Activated CD4-positive, CD25-positive, alpha-beta regulatory T cell treated with anti-CD3 and anti-CD28 coated beads, Interleukin-2, amount 50 U/mL, for 24 hours (primary cell): ENCODE measurements at places on chromosomes 1 and 21.

DNA sequence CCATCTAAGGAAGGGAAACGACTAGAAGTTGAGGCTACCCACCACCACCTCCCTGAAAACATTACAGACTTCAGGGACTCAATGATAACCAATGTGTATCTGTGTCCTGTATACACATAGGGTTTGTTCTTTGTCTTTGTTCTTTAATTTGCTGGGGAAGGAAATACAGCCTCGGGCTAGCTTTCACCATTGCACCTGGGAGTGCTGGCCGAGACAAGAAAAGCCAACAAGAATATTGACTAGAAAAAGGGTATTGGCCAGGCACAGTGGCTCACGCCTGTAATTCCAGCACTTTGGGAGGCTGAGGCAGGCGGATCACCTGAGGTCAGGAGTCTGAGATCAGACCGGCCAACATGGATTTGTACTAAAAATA, 50.4 kb downstream of the MDM4 start:
- ATAC-seq: no peak

DNA sequence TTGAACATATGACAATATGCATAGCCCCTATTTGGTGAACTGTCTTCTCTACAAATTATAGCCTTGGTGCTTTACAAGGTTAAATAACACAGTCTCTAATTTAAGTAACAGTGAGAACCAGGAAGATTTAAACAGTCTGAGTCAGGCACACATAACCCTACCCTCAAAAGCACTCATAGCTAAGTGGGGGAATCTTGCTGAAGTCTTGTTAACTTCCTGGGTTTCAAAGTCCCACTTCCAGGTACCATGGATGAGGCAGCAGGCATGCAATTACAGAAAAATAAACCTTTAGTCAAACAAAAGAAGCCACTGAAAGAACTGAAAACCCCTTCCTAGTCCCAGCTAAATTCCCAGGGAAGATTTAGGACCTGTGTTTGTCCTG, 147.6 kb downstream of the PBX1 start:
- ATAC-seq: no peak

DNA sequence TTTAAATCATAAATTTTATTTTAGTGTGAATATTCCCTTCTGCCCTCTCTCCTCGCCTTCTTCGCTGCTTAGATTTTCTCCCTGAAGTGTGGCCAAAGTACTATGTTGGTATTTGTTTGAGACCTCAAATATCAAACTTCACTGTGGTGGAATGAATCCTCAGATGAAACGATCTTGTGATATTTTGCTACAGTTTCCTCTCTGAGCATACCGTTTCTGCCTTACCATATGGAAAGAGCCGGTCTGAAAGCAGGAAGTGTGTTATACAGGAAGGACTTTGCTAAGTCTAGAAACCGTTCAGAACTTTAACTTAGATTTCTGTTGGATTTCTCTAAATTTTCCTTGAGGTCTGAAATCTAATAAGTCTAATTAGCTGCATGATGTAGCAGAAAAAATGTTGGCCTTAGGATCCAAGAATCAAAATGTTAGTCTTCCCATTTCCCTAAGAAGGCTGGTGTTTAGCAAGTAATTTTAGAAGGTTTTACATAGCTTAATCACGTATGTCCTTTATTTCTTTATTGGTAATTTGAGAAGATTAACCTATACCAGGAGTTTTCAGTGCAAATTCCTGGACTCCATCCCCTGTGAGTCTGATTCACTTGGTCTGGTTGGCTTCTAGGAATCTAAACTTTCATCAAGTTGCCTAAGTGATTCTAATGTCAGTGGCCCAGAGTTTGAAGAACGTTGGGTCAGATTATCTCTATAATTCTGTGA, 30.7 kb downstream of the SDCCAG8 start:
- ATAC-seq: no peak

DNA sequence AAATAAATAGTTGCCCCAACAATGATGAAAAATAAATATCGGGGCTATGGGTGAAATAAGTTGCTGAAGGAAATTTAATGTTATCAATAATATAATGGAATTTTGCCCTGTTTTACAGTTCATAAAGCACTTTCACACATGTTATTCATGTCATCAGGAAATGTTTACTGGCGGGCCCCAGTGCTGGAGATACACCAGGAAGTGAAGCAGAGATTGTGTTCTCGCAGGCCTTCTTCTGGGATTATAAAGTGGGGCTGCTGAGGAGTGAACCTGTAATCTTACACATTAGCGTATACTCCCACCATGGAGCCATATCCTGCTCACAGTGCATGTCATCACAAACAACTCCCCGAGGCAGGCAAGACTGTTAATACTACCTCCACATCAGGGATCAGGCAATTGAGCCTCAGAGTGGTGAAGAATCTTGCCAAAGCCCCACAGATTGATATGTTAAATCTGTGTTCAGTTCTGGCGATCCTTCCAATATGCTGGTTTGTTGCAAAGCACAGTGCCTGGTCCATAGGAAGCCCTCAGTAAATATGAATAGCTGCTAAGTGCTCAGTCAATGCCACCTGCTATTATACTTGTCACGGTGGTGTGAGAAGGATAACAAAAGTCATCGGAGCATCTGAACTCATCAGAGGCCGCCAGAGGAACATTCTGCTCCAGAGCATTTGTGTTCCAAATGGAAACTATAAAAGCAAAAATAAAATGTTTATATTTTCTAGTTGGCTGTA, 104.4 kb upstream of the UBE2U start:
- no peak for ATAC-seq

GRCh38 chr1:169105434-169106094, 926 bp upstream of the ATP1B1 start:
- ATAC-seq: no peak

GRCh38 chr1:236550961-236551851, 27.4 kb downstream of the LGALS8 start:
- no peak for ATAC-seq

GRCh38 chr1:233277637-233278606, 17.6 kb downstream of the PCNX2 start:
- ATAC-seq: no peak

- ATAC-seq: no peak
Measured at GRCh38 chr1:241411056-241411775, 54.2 kb upstream of the RGS7 start.

GRCh38 chr1:116956378-116956777, 45.2 kb upstream of the CD101 start:
- ATAC-seq: no peak

DNA sequence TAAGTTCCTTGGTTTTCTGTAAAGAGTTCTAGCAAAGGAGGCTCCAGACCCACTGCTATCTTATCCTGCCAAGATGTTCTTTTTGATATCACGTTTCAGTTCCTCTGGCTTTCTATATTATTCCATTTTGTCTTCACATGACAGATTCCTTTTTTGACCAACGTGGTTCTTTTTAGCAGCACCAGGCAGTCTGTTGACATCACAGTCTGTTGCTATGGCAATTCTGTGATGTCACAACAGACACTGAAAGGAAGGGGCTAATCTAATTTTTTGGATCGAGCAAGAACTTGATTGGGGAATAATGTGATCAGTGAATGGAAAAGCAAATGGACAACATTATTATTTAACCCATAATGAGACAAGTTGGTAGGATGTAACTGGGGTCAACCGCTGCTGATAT, 64.5 kb upstream of the GOLT1A start:
- no peak for ATAC-seq

- no peak for ATAC-seq
Measured at GRCh38 chr1:36867575-36867974, 166.7 kb downstream of the GRIK3 start.

DNA sequence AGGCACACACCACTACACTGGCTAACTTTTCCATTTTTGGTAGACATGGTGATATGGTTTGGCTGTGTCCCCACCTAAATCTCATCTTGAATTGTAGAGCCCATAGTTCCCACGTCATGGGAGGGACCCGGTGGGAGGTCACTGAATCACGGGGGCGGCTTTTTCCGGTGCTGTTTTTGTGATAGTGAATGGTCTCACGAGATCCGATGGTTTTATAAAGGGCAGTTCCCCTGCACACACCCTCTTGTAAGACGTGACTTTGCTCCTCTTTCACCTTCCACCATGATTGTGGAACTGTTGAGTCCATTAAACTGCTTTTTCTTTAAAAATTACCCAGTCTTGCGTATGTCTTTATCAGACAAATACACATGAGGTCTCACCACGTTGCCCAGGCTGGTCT, 1.3 kb upstream of the FTCD start:
- no peak for ATAC-seq

- ATAC-seq: no peak
Measured at GRCh38 chr1:74812180-74812541, 79.2 kb downstream of the TYW3 start.

GRCh38 chr1:245263529-245264095, 108.8 kb downstream of the KIF26B start:
- ATAC-seq: no peak

DNA sequence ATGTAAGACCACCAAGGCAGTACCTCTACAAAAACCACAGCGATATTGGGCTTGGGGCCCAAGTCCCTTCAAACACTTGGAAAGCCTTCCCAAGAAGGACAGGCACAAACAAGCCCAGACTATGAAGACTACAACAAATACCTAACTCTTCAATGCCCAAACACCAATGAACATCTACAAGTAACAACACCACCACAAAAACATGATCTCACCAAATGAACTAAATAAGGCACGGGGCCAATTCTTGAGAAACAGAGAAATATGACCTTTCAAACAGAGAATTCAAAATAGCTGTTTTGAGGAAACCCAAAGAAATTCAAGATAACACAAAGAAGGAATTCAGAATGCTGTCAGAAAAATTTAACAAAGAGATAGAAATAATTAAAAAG, 86.8 kb downstream of the COL24A1 start:
- ATAC-seq: no peak

GRCh38 chr1:175252561-175252960, 60.0 kb upstream of the KIAA0040 start:
- no peak for ATAC-seq

GRCh38 chr1:31781756-31782371, 17.7 kb upstream of the ADGRB2 start:
- ATAC-seq: no peak

DNA sequence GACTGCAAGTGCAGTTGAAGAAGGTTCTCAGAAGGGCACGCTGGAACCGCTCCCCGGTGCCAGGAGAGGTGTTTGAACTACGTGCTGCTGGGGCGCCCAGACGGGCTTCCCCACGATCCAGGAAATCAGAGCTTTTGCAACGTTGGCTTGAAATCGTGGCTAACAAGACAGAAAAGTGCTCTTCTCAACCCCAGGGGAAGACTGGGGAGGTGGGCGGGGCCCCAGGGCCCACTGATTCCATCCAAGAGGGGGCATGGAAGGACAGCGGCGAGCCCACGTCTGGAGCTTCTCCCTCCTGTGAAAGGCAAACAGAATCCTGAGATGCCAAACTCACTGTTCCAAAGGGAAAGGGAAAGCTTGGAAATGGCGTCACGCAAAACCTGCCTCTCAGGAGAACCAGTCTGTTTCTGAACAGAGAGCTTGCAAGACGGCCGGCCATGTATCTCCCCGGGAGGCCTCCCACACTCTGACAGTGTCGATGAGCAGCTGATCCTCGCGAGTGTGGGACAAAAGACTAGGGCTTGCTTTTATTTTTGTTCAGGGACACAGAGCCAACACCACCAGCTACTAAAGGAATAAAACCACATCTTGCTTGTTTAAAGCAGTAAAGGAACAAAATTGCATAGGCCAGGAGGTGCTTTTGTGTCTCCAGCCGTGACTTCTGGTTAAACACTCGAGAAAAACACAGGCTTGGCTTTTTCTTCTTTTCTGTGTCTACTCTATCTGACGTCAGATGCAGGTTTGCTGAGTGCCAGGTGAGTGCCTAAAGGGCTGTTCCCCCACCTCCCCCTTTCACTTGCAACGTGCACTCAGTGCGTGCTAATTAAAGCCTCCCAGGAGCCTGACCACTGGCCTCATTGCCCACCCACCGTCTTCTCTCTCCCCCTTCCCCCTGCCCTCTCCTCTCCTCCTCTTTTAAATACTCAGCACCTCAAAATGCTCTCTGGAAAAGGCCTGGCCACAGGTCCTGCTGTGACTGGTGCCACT, 41.5 kb downstream of the LRRC3 start:
- ATAC-seq: no peak

- no peak for ATAC-seq
Measured at GRCh38 chr1:93206567-93206954, 26.0 kb downstream of the CCDC18 start.

GRCh38 chr1:152777510-152778137, 2.7 kb downstream of the LCE1F start:
- no peak for ATAC-seq

DNA sequence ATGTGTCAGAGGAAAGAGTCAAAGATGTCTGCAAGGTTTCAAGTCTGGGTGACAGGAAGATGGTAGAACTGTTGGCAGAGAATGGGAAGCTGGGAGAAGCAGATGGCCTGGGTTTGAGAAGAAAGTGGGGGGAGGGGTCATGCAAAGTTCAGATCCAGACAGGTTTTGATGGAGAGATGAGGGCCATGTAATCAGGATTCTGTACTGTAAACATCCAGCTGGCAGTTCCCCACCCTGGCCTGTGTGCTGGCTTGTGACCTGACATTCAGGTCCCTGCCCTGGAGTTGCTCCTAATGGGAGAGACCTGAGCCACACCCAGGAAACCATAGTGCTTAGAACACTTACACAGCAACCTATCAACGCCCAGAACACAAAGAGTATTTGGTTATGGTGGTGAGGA, 15.6 kb upstream of the ETV3 start:
- no peak for ATAC-seq

DNA sequence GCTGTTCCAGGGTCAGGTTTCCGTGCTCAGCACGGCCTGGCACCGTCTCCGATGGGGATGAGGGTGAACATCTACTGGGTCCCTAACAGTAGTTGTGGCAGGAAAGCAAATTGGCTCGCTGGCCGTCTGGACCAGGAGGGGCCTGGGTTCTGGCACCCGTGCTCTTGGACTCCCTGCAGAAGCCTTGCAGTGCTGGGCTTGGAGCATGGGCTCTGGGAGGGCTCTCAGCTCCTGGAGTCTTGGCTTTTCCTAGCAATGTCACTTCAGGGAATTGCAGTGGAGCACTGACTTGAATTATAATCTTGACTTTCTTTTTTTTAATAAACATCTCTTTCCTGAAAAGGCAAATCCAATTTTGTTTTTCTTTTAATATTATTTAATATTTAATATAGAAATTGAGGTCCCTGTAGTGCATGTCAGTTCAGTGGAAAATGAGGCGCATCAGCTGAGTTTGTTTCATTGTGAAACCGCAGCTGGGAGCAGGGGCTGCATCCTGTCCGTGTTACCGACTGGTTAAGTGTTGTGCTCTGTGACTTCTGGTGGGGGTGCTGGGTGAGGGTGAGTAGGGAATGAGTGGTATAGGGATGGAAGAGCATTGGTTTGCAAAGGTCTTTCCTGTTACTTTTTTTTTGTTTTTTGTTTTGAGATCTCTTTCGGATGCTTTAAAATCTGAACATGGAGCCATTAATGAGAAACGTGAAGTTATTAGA, 64.1 kb downstream of the PEX14 start:
- ATAC-seq: no peak

DNA sequence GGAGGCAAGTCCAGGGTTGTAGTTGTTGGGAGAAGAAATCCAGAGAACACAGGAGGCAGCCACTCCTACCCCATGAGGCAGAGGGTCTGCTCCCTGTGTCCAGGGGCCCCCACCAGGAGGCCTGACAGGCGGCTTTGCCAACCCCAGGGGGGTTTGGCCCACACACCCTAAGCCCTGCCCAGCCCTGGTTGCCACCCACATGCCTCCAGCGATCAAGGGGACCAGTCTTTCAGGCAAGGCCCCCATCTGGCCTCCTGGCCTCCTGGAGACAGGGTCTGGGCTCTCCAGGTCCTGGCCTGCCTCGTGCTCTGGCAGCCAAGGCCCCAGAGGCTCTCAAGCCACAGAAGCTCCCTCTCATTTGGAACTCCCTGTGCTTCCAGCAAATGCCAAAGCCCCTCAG, 38.5 kb downstream of the SDC3 start:
- no peak for ATAC-seq
